ENCODE measurements at places on chromosomes 1 and 21. TPM values are rescaled to one million over a fixed set of nuclear protein-coding genes. Genes with fewer than 3 reads are reported as not detected.

DNA sequence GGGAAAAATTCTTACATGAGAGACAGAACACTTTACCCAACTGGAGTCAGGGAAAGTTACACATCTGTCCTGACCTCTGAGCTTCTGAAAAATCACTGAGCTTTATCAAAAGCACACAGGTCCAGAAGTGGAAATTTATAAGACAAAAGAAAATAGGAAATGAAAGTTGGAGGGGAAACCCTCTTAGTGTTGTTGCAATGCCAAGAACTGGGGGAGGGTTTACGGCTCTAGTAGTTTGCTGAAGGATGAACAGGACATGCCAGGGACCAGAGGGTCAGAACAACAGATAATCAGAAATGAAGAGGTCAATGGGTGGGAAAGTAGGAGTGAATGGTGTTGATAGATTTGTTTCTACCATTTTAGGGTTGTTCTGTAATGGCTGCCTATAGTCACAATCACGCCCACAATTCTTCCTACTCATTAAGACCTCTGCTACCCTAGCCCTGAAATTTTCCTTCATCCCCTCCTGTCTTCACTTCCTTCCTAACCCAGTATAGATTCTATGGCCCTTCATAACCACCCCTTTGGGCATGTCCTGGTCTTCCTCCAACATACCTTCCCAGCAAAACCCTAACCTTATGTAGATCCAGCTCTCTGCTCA, 30.3 kb upstream of the FMOD start:
- DNase-seq = no peak

DNA sequence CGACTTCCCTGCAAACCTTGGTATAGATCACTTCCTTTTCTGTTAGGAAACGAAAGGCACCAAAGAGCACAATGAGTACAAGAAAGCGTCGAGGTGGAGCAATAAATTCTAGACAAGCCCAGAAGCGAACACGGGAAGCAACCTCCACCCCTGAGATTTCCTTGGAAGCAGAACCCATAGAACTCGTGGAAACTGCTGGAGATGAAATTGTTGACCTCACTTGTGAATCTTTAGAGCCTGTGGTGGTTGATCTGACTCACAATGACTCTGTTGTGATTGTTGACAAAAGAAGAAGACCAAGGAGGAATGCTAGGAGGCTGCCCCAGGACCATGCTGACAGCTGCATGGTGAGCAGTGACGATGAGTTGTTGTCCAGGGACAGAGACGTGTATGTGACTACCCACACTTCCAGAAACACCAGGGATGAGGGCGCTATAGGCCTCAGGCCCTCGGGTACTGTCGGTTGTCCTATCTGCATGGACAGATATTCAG, 18.5 kb downstream of the FAM89A start:
- no peak for DNase-seq

DNA sequence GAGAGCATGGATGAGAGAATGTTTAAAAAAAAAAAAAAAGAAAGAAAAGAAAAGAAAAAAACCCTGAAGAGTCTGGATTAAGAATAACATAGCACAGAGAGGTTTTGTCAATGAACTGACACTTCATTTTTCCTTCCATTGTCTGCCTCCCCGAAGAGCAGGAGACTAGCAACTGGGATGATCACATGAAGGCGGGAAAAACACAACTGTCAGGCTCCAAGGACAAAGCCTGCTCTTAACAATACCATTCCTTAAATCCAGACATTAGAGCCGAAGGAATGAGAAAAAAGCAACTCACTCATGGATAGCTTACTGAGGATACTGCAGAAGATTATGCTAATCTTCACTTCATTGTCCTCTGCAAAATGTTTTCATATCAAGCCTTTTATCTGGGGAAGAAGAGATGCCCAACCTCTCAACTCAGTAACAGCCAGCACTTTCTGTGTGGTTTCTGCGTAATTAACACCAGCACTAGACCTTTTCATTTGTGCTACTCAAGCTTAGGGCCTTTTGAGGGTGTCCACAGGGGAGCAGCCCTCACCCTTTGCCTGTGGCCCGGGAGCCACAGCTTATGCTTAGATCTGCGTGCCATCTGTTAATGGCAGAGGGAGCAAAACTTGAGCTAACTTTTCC, 182.3 kb downstream of the BARHL2 start:
- DNase-seq = no peak

GRCh38 chr1:231964961-231965360, 338.4 kb downstream of the DISC1 start:
- DNase-seq = no peak

GRCh38 chr1:65417729-65418128, 2.7 kb upstream of the LEPR start:
- no peak for DNase-seq

- no peak for DNase-seq
These were observed 111.4 kb upstream of the TIAM1 start for GRCh38 chr21:31455506-31455905.

The ILDR2 gene
- polyA plus RNA-seq = 2.7 TPM

The CD1B gene
- polyA plus RNA-seq = not detected

DNA sequence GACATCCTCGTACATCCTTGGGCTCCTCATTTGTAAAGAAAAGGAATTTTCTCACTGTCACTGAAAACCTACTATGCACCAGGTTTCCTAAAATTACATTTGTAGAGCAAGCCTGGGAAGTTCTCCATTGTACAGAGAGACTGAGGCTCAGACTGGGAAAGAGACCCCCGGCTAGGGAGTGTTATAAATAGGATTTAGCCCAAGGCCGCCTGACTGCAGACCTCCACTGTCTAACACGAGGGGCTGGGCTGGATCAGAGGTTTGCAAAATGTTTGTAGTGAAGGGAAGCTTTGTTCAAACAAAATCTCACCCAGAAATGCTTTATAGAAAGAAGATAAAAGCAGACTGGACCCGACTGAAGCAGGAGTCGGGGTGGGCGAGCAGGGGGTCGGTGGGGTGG, 131.3 kb downstream of the ACTL8 start:
- DNase-seq = no peak

The FCRL4 gene
- not detected for polyA plus RNA-seq

DNA sequence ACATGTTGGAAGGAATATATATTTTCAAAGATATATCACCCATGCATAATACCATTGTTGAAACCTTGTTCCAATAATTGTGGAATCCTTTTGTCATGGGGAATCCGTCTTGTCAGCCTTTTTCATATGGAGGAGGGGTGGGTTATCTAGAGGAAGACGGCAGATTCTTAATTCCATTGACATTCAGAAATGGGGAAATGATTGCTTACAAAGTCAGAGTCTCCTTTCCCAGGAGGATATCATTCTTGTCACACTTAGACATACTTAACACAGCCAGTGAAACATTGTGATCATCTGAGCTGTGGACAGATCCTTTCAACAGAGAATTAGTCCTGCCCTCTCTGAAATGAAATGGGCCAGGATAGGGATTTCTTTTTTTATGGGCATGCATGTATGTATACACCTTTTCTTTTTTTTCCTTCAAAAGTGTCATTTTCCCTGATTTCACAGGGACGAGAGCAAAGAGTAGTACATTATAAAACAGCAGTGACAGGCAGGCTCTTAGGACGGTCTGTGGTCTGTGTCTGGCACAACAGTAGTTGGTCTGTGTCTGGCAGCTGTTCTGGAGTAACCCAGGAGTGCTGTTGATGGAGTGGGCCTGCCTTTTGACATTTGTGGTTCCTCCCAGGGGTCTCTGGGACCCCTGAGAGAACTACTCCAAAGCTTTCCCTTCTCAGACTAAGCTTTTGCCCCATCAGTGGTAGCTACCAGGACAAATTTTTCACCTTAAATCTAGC, 50.1 kb downstream of the VPS13D start:
- DNase-seq = no peak

DNA sequence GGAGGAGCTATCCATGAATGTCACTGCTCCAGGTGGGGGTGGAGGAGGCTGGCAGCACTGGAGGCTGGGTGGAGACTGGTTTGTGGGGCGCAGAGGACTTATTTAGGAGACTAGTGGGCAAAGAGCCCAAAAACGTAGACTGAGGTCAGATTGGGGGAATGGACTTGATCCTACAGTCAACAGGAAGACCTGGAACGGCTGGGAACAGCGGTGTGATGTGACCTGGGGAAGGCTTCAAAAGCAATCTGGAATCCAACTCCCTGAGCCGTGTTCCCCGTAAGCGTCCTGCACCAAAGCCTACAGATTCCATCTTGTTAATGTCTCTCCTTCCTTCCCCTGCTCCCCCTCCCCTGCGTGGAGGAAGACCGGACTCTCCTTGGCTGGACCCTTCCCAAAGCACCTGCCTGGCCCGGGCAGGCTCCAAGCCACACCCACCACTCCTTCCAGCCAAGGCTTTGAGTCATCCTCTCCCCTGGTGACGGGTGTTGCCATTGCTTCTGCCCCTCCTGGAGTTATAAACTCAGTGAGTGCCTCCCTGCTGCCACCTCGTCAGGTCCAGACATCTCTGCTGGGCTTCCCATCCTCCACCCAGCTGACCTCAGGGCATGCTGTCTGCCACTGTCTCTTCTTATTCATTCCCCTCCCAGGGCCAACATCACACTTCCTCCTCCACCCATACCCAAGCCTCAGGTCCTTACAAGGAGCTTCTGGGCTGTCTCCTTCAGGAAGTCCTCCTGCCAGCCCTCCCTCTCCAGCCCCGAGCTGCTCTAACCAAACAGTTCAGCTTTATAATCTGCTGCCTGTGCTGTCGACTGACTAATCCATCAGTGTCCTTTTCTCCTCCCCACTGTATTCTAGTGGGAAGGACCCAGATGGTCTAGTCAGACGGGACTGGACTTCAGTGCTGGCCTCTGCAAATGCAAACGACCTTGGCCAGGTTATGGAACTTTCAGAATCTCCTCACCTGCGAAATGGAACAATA, 1.6 kb upstream of the CLSTN1 start:
- no peak for DNase-seq

The RCSD1 gene
- 37.8 TPM for polyA plus RNA-seq

The KCNT2 gene
- 6.4 TPM for polyA plus RNA-seq

GRCh38 chr21:16552880-16553279, 823.1 kb downstream of the USP25 start:
- no peak for DNase-seq

DNA sequence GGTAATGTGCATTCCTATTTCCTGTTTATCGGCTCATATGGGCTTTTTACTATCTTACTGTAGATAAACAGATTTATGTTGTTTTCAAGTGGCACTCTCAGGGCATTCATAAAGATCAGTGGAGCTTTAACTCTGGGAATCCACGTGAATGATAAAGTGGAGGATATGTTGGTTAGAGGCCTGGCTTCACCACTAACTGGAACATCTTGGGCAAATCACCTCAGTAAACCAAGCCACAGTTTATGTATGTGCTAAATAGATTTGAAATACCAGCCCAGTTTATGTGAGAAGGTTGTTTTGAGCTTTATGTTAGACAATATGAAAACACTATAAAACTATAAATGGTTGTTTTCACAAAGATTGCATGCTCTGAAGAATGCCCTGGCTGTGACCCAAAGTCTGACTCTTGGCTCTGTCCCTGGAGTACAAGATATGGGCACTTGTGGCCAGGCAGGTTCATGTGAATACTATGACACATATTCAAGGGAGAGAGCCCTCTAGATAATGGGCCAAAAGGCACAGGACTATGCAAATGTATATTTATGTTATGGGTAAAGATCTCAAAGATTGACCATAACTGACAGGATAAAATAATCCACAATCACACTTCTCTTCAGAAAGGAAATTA, 36.7 kb downstream of the FAM163A start:
- DNase-seq = no peak

DNA sequence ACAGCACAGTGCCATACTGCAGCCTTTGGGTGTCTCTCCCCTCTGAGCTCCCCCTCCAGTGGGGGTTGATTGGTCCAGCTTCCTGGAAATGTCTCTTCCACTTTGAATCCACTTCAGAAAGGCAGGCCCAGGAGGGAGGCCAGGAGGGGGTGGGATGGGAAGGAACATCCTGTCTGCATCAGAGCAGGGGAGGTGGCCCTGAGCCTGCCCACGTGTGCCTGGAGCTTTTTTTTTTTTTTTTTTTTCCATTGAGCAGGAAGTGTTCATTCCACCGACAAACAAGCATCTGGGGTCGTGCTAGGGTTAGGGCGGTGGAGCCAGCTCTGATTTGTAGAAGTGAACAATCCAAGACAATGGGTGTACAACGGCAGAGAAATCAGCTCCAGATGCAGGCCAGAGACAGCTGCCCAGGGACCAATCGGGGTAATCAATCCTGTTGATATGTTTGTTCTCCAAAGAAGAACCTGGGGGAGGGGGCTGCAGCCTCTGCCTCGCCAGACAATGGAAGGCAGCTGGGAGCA, 93.3 kb downstream of the SSBP3 start:
- peak; percentile 83 for DNase-seq

Measured in muscle of arm (tissue), 14 donors.